ENCODE measurements at places on chromosomes 4 and X.

DNA sequence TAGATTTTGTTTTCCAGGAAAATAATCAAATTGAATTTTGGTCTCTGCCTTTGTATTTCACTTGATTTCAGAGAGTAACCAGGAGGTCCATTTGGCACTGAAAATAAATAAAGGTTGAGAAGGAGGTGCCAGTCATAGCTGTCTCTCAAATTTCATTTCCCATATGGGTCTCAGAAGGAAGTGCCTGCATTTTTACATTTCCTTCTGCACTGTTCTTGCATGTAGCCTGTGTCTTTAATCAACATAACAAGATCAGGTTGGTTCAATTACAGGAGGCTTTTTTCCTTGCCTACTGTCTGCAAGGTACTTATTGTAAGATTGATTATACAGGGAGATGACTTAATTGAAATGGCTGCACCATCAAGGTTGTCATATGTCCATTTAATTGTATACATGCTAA, 15.7 kb downstream of the LRRC66 start:
- no peak for DNase-seq

- DNase-seq: no peak
Observed at GRCh38 chr4:164571593-164572390, 182.1 kb upstream of the SMIM31 start.

DNA sequence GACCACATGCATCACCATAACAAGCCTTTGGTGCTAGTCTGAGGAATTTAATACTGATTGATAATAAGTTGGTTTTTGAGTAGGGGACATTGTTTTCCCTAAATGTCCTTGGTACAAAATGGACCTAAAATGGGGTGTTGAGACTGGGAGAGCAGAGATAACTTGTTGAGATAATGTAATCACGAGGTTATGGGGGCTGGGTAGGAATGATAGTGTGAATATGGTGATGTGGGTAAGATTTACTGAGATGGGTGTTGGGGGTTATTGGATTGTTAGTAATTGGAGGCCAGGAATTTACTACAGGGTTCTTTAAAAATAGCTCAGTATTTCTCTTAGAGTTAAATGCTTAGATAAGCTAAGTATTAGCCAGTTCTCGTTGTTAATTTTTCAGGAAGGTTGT, 3.9 kb downstream of the BMP2K start:
- DNase-seq: no peak

- DNase-seq: no peak
Observed at GRCh38 chrX:105910563-105911105, 88.3 kb downstream of the NRK start.

- no peak for DNase-seq
Observed at GRCh38 chr4:8594097-8595038, 1.8 kb downstream of the CPZ start.

GRCh38 chr4:6446538-6447451, 25.6 kb downstream of the PPP2R2C start:
- no peak for DNase-seq

DNA sequence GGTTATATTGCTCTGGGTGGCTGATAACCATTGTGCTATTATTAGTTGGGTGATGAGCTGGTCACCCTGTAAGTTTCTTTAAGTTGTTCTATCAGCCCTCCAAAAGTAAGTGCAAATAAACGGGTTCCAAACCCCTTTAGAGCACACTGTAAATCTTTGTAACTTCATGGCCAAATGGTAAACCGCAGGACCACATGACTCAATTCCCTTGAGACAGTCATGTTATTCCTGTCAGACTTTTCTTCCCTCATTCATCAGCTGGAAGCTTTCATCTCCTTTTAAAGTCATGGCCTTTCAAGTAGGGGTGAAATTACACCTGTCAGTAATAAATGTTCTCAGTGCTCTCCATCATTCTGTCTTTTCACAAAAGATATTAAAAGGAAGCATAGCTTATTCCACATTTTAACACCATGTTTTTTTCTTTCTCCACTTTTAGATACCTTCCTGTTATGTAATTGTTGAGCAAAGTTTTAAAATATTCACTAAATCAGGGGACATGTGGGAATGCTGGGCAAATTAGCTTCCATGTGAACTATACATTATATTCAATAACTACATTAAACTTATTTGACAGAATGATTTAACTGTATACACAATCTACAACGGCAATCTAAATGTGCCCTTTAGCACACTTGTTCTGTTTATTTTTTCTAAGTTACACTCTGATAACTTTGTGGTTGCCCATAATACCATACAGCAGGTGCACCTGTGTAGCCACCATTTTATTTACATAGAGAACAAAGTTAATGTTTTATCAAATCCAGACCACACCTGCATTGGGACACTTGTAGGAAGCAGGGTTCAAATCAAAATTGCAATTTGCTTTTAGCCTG, 275.5 kb downstream of the CFAP299 start:
- no peak for DNase-seq

- no peak for DNase-seq
Observed at GRCh38 chr4:82780752-82781231, 17.8 kb downstream of the SCD5 start.

DNA sequence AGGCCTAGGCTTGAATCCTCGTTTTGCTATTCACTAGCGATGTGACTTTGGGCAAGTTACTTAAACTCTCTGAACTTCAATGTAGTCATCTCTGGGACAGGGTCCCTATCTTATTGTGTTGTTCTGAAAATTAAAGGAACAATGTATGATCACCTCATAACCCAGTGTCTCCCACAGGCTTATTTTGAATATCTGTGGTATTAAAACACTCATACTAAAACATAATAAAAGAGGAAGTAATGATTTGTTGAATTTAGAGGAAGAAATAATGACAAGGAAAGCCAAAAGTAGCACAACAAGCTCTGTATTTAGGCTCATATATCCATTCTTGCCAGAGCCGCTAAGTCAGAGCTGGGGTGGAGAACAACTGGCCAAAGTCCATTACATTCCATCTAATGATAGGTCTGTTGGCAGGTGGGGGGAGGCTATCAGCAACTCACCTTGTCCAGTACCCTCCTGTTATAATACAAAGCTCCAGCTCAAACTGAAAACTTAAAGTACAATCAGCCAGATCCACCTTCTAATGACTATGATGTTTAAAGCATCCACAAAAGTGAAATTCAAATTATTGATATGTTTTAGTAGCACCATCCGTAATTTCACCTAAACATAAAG, 64.5 kb upstream of the LSM6 start:
- DNase-seq: no peak

DNA sequence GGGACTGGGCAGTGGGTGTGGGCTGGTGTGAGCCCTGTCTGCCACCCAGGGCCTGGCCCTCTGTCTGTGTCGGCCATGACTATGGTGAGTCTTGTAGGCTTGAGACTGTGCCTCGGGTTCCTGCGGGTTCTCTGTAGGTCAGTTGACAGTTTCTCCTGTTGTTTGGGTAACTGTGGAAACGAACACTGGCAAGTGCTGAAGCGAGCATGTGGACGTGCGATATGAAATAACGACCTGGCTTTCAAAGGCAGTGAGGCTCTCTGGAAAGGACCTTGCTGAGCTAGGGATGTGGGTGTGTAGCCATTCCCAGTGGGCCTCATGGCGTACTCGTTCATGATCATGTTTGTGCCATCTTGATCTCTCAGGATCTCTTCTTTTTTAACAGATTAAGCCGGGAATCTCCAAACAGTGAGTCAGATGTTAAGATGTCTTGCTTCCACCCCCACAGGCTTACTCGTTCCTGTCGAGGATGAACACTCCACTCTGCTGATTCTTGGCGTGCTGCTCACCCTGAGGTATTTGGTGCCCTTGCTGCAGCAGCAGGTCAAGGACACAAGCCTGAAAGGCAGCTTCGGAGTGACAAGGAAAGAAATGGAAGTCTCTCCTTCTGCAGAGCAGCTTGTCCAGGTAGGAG, 41.3 kb downstream of the HTT start:
- no peak for DNase-seq
